NCI-H82 (cell line): ENCODE measurements at places on chromosomes 6 and 20.

DNA sequence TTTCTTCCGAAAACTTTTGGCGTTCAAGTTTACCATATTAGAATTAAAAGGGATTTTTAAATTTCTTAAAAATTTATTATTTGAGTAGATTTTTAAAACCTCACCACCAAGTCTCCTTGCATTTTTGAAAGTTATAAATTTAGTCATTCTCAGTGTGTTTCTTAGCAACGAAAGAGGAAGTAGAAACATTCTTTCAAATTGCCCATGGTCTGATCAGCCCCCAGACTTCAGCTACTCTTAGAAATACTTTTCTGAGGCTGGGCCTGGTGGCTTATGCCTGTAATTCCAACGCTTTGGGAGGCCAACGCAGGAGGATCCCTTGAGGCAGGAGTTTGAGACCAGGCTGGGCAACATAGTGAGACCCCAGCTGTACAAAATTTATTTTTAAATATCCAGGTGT is 15.1 kb upstream of the RTF2 start:
- DNase-seq: no peak

GRCh38 chr20:63624486-63624885 is 2.4 kb downstream of the GMEB2 start:
- peak; percentile 22 for DNase-seq

DNA sequence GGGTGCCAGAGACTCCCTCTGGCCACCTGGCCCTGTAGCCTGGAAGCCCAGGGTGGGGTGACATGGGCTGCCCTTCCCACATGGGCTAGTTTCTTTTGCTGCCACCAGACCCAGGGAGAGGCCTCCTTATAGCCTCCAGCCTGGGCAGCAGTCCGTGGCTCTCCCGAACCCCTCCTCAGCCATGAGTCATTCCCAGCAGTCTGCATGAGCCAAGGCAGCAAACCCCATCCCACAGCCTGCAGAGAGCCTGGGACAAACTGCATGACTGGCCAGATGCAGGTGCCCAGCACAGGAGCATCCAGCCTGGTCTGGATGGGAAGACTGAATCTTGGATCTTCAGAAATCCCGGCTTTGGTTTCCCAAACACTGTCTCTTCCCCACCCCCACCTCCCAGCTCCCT is 75.7 kb downstream of the MRPL14 start:
- DNase-seq: no peak

GRCh38 chr20:35327074-35327976 is 35.1 kb upstream of the FAM83C start:
- no peak for DNase-seq

DNA sequence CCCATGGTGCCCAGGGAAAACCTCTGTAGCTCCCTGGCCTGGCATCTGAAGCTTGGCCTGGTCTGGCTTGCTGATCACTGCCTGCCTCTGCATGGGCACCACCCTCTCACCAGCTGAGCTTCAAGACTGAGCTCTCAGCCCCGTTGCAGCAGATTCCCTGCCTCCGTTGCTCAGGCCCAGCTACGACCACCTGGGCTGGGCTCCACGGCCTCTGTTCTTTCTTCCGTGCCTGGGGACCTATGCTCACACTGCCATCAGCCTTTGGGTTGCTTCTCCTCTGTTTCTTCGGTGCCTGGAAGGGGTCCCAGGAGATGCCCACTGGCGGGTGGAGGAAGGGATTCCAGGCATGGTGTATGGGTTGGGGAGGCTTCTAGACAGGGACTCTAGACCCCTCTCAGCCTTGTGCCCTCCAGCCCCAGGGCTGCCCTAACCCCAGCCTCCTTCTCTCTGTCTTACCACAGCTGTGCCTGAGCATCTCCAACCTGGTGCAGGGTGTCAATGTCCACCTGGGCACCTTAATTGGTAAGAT is 9.1 kb downstream of the BPIFB2 start:
- no peak for DNase-seq

GRCh38 chr20:25076731-25077609 is 5.0 kb downstream of the VSX1 start:
- DNase-seq: peak; percentile 63

GRCh38 chr6:148382861-148383260 is 40.2 kb downstream of the SASH1 start:
- no peak for DNase-seq
